Activated effector memory CD4-positive, alpha-beta T cell treated with Interleukin-2 at 50 U/mL for 16 hours (primary cell): ENCODE measurements at places on chromosomes 4 and X.

- DNase-seq = no peak
These were observed 867.3 kb downstream of the PCDH18 start for GRCh38 chr4:136664988-136665387.

DNA sequence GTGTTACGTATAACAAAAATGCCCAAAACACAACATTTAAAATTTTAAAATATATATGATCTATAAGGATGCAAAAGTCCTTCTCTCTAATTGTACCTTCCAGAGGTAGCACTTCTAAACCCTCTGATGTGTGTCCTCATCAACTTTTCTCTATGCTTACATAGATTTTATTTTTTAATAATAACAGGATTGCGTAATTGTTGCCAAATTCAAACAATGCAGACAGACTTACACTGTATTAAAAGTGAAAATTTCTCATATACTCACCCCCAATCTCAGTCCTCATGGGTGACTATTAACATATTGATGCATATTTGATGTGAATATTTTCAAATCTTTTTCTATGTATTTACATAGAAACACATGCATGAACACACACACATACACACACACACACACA lies 144.0 kb downstream of the RBMX2 start:
- no peak for DNase-seq

DNA sequence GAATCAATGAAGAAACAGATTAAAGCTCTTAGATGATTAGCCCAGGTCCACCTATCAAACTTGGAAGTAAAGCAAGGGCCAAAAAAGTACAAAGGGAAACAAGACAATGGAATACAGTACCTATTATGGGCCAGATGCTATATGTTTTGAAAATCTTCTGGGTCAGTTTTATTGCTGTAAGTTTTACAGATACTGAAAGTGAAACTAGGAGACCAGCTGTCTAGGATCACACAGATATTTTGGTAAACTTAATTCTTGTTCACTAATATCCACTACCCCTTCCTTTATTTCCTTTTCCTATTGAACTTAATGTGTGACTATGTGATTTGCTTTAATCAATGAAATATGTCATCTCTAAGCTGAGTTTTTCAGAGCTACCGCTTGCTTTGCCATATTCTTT lies 505.4 kb upstream of the PITX2 start:
- no peak for DNase-seq

DNA sequence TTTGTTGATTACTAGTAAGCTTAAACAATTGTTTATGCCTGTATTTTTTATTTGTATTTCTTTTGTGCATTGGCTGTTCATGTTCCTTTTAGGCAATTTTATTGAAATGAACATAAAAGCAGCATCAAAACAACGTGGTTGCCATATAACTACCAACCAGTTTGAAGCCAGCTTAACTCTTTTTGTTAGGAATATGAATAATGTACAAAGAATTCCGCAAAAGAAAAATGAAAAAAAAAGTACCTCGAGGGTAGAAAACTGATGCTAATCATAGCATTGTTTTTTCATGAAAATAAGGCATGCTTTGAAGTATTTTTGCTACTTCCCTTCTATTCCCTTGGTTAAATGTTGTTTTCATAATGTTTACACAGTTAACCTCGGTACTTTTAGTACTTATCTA lies 1024.0 kb upstream of the SLIT2 start:
- DNase-seq = no peak

GRCh38 chr4:145154573-145154972 lies 25.8 kb downstream of the OTUD4 start:
- DNase-seq = no peak

DNA sequence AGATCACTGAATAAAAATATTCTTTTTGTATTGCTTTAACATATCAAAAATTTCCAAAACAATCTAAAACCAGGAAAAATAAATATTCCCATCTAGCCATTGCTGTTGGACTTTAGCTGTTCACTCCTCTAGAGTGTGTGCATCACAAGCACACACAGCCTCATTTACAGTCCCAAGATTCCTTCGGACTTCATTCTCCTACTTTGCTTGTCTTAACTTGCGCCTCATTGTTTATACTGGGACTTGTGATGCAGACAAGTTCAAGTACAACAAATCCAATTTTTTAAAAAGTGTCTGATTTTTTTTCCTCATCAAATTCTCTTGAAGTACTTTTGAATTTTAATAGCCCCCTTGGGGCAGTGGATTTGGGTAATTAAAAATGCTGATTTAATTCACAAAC lies 55.6 kb downstream of the TLL1 start:
- no peak for DNase-seq

DNA sequence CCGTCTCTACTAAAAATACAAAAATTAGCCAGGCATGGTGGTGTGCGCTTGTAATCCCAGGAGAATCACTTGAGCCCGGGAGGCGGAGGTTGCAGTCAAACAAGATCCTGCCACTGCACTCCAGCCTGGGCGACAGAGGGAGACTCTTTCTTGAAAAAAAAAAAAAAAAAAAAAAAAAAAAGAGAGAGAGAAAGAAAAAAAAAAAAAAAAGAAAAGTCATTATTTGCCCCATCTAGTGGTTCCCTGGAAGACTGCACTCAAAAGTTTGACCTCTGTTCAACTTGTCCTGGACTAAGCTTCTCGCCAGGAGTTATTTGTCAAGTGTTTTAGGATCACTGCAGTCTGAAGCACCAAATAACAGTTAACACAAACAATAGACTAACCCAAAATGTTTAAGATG lies 45.3 kb upstream of the KCTD8 start:
- DNase-seq = no peak

DNA sequence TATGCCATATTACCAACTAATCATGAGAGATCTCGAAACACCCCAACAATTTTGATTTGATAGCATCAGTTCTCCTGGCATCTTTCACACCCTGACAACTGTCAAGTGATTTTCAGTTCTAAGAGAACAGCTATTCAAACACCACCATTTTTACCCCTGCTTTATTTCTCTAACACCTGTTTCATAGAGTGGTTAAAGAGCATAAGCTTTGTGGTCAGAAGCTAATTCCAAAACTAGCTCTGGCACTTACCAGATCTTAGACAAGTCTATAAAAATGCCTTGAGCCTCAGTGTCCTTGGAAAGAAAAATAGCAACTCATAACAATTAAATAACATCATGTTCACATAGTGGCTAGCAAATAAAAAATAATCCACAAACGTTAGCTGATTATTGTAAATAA lies 17.9 kb downstream of the PPA2 start:
- DNase-seq = no peak

- DNase-seq = no peak
These were observed 14.6 kb downstream of the DDX3X start for GRCh38 chrX:41348551-41348950.

- DNase-seq = no peak
These were observed 21.7 kb upstream of the HEPH start for GRCh38 chrX:66142351-66142750.

DNA sequence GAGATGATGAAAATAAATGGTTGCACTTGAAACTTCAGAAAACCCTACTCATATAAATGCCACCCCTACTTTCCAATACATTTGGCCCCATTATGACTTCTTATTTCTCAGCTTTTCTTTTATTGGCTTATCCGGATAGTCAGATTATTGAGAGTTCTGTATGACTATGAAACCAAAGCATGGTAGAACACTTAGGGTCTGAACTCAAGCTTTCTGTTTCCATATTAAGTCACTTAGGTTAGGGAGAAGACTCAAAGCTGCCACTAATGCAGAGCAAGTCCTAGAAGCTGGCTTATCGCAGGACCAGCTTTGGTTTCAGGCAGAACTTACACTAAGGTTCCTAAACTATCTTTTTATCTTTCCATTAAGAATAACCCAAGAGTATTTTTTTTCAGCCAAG lies 229.9 kb upstream of the CPEB2 start:
- DNase-seq = no peak

- no peak for DNase-seq
These were observed 38.7 kb upstream of the GRID2 start for GRCh38 chr4:92265021-92265420.

- no peak for DNase-seq
These were observed 550.2 kb downstream of the GBA3 start for GRCh38 chr4:23242962-23243361.

DNA sequence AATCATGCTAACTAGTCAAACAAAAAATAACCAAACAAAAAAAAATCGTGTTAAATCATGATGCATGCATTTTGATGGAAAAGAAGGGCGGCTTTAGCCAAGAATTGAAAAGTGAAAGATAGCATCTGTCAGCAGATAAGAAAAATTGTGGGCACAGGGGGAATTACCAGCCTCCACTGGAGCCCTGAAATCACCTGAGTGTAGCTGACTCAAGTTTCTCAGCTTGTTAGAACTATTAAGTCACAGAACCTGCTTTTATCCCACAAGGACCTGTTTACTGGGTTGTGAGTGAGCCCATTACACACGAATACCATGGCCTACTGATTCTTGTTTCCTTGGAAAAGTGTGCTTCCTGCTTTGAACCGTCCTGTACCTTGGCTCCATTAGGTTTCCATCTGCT lies 85.2 kb downstream of the COX18 start:
- no peak for DNase-seq

- DNase-seq = no peak
These were observed 56.2 kb upstream of the ANKRD50 start for GRCh38 chr4:124768596-124769365.

- DNase-seq = no peak
These were observed 34.0 kb downstream of the LDOC1 start for GRCh38 chrX:141142946-141143345.

GRCh38 chr4:7020290-7020689 lies 22.9 kb upstream of the TADA2B start:
- DNase-seq = no peak

DNA sequence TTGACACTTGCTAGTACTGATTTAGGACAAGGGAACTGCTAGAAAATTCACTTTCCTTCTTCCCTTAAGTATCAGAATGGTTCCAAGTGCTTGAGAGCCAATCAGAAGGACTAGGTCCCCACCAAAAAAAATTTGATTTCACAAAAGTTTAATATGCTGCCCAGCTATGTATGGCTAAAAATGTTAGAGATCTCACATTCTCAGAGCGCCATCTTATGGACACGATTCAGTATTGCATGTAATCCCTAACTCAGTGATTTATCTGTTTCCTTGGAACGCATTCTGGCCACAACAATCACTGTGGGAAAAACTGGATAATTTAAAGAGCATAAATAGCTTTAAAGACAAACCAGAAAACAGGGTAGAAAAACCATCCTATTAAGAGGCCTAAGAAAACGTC lies 255.1 kb upstream of the GPC4 start:
- no peak for DNase-seq

DNA sequence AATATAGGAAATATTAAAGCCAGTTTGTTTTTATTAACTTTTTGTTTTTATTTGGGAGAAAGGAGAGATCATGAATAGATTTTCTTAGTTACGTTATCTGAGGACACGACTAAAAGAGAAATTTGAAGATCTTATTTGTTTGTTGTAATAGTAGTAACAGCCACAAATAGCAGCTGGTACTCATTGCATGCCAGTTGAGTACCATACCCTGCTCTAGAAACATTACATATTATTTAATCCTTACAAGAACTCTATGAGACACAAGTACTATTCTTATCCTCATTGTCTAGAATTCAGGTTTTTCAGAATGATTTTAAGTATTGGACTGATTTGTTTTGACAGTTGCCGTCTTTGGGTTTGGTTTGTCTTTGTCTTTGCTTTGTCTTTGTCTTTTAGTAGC lies 31.8 kb downstream of the USP53 start:
- DNase-seq = no peak

- DNase-seq = no peak
These were observed 1010.4 kb downstream of the ADGRL3 start for GRCh38 chr4:62210486-62210885.

DNA sequence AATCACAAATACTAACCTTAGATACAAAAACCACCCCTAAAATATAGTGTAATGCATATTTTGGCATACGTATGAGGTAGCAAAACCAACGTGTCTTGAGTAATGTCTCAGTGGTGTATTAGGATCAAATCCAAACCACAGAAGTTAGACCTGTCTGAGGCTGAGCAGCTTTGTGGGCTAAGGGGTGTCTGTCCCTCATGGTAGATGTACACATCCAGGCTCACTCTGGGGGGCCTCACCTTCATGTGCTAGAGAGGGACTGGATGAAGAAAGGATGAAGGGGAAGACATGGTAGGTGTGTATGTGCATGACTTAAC lies 188.0 kb upstream of the TBC1D9 start:
- no peak for DNase-seq

DNA sequence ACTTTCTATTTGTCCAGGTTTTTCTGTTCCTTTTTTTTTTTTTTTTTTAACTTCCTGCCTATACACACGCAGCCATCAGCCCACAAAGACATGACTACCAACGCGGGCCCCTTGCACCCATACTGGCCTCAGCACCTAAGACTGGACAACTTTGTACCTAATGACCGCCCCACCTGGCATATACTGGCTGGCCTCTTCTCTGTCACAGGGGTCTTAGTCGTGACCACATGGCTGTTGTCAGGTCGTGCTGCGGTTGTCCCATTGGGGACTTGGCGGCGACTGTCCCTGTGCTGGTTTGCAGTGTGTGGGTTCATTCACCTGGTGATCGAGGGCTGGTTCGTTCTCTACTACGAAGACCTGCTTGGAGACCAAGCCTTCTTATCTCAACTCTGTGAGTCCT lies 2.1 kb downstream of the EBP start:
- no peak for DNase-seq

GRCh38 chr4:74919783-74920182 lies 13.1 kb upstream of the PARM1 start:
- no peak for DNase-seq

DNA sequence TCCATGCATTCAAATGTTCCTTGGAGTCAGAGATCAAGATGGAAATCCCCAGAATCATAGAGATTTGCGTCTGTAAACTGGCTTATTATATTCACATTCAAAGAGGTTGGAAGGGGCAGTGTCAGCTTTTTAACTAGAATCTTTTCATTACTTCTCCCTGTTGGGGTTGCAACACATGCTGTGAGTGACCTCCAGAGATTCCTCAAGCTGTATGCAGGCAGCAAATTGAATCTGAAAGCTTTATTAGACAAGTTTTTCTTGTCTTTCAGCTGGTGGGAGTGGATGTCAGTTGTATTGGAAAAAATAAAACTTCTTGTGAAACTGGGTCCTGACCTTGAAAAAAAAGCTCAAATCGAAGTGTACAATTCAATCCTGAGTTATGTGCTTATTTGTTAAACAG lies 736.5 kb upstream of the FTHL17 start:
- DNase-seq = no peak

GRCh38 chrX:56397636-56398035 lies 165.5 kb downstream of the KLF8 start:
- no peak for DNase-seq

- DNase-seq = no peak
These were observed 1606.4 kb upstream of the TENM3 start for GRCh38 chr4:180636696-180637404.

DNA sequence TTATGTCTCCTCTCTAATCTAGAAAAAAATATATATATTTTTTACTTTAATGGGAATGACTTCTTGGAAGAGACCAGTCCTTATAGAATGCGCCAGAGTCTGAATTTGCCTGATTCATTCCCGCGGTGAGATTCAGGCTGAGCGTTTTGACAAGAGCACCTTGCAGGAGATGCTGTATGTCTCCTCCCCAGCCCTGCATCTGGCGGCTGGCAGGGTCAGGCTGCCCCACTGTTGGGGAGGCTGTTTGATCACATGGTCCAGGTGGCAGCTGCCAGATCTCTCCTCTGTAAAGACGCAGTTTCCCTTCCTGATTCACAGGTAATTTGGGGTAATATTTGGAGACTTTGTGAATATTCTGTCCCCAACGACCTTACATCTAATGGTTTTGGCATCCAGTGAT lies 9.7 kb downstream of the PDZD4 start:
- no peak for DNase-seq

GRCh38 chr4:121233982-121234381 lies 69.9 kb upstream of the TNIP3 start:
- DNase-seq = no peak

- no peak for DNase-seq
These were observed 75.2 kb downstream of the CD38 start for GRCh38 chr4:15853345-15853744.
